ENCODE measurements at places on chromosomes 4 and X.

DNA sequence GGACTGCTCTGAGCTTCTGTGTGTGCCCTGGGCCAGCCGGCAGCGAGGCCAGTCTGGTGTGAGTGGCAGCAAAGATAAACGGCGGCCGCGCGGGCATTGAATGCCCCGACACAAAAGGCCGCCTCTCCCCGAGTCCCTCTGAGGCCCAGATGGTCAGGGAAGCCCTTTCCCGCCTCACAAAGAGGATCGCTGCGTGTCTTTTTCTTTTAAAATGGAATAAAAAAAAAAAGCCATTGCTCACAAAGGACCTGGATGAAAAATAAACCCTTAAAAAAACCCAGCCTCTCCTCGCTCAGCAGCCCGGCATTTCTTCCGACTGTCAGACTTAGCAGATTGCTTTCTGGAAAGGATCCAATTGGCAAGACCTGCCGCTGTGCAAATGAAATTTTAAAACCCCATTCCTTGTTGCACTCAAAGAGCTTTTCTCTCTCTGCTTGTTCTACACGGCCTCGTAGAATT is 578.7 kb downstream of the BCOR start:
- DNase-seq = no peak

- no peak for DNase-seq
Measured at GRCh38 chr4:6058531-6059374, 40.5 kb upstream of the C4orf50 start.

DNA sequence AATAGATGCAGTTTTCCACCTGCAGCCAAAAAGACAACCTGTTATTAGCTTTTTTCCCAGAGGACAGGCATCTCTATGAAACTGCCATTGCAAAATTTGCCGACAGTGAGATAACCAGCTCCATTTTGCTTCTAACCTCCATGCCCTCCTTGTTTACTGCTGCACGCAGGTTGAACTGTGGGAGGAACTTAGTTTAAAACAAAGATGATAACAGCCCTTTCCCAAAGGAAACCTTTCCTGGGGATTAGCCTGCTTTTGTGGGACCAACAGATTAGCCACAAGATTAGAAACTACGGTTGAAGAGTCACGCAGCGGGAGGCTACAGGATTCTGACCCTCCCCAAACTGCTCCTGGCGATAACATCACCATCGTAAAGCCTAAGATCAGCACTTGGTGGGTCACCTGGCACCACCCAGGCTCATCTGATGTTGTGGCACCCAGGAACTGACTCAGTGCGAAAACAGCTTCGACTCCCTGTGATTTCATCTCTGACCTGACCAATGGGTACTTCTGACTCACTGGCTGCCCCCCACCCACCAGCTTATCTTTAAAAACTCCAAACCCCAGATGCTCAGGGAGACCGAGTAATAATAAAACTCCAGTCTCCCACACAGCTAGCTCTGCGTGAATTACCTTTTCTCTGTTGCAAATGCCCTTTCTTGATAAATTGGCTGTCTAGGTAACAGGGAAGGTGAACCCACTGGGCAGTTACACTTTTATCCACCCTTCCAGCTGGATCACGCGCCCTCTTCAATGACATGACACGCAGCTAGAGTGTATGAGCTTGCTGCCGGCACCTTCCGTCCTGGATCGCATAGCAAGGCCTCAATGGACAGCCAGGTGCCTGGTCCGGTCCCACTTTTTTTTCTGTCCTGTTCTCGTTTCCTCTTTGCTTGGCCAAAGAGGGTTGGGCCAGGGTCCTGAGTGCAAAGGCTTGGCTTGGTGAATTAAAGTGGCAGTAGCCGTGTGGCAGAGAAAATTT is 27.2 kb downstream of the NOP14 start:
- DNase-seq = peak; percentile 57

DNA sequence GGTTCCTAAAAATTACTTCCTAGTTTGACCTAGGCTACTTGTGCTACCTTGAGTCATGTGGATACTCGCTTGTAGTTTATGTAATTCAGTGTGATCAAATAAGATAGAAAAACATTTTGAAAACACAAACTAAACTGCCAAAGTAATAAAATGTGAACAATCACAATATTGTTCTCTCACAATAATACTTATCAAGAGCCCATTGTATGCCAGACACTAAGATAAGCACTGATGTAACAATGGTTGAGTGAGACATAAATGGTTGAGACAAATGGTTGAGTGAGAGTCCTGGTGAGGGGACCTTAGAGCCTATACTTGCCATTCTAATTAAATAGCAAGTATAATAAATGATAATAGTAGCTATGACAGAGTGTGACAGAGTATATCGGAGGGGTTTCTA is 41.7 kb downstream of the RFC1 start:
- no peak for DNase-seq

- DNase-seq = no peak
Measured at GRCh38 chr4:85769009-85769408, 294.1 kb downstream of the ARHGAP24 start.

DNA sequence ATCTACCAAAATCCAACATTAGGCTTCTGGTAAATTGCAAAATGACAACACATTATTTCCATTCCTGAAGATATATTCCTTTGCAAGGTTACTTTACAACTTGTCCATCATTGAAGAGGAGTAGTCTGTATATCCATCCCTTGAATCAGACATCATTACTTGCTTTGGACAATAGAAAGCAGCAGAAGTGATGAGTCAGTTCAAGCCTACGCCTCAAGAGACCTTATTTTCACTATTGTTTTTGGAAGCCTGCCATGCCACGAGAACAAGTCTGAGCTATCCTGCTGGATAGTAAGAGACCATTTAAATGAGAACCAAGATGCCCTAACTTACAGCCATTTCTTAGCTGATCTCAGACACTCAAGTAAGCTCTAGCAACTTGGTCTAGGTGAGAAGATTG is 246.0 kb upstream of the HHIP start:
- no peak for DNase-seq

DNA sequence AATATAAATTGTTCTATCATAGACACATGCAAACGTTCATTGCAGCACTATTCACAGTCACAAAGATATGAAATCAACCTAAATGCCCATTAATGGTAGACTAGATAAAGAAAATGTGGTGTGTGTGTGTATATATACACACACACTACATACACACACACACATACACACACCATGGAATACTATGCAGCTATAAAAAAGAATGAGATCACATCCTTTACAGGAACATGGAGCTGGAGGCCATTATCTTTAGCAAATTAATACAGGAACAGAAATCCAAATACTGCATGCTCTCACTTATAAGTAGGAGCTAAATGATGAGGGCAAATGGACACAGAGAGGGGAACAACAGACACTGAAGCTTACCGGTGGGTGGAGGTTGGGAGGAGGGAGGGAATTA is 65.2 kb downstream of the MTHFD2L start:
- DNase-seq = no peak

GRCh38 chr4:25862411-25863346 is at the start of gene SEL1L3:
Gene SEL1L3, minus strand, starts transcription at chr4:25862988. Its CDS starts 152 bp downstream, at chr4:25862836.
- no peak for DNase-seq

DNA sequence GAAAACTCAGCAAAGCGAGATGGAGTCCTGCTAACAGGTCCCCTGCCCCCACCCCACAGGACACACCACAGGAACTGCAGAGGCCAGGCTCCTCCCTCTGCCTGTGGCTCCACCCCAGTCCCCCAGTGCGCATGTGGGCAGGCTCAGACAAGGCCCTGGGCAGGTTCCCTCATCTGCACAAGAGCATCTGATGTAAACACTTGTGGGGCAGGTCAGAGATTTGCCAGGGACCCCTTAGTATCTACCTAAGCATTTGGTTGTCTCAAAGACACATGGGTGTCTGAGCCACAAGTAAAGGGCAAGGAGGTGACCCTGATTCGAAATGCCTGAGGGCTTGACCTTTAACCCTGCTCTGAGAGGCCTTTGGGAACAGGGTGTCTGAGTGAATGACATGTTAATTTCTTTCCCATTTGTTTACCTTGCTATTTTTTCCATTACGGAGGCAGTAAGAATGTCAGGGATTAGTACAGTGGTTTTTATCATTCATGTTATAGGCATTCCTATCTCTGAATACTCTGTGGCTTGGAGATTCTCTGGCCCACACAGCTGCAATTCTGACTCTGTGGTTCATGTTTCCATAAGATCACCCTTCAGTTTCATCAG is 85.3 kb downstream of the ZNF518B start:
- DNase-seq = no peak
